ENCODE measurements at places on chromosomes 1 and 21.

- no peak for DNase-seq
Observed at GRCh38 chr1:174218983-174219382, 59.7 kb downstream of the RABGAP1L start.

GRCh38 chr1:194331758-194332157 lies 1145.3 kb upstream of the B3GALT2 start:
- no peak for DNase-seq

GRCh38 chr1:68570871-68571270 lies 74.0 kb upstream of the DEPDC1 start:
- DNase-seq, result no peak

- no peak for DNase-seq
Observed at GRCh38 chr1:151715726-151716404, 738 bp downstream of the CELF3 start.

DNA sequence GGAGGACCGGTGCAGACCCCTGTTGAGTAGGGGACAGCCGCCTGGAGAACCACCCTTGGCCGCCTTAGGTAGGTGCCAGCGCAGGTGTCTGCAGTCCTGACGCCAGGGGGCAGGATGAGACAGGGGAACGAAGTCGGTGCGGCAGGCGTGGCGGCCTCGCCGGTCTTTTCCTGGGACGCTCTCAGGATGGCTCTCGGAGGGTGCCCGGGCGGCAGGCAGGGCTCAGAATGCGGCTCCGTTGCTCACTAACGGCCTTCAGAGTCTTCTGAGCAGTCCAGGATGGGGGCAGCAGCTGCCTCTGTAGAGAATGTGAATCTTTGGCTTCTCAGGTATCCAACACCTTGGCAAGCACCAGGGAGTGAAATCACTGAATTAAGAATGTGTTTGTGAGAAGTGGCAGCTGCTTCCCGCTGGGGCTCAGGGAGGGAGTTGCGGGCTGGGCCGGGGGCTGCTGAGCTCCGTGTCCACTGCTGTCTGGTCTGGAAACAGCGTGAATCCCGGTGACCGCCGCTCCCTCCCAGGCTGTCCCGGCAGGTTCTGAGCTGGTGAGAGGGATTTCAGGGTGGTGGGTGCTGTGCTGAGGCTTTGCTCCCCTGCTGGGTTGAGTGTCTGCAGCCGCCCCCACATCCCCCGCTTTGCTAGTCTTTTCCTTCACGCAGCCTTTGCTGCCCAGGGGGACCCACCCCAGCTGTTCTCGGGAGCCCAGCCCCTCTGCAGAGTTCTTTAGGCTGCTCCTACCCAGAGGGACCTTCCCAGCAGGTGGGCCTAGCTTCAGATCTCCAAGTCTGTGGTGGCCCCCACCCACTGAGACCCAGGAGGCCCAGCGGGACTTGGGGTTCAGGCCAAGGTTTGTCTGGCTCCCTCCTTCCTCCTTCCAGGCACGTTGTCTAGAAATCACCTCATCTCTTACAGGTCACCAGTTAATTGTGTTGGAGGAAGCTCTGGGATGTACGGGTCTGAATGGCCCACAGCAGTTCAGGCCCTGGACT lies 11.1 kb upstream of the C1orf174 start:
- peak; percentile 85 for DNase-seq
